ENCODE measurements at places on chromosomes 7 and 10.

DNA sequence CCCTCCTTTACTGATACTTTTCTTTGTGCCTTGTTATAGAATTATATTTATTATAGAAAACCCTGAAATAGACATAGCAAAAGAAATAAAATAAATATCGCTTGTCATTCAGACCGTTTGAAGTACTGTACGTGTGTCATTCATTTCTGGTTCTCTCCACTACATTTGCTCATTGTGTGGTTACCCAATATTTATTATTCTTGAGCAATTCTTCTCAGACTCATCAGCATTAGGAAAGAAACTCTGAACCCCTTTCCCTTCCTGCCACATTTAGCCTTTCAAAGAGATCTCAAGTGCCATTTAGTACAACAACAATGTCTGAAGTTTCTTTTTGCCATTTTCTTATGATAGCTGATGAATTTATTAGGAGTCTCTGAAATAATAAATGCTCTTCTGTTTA lies 154.1 kb downstream of the KIAA1217 start:
- DNase-seq, result no peak

DNA sequence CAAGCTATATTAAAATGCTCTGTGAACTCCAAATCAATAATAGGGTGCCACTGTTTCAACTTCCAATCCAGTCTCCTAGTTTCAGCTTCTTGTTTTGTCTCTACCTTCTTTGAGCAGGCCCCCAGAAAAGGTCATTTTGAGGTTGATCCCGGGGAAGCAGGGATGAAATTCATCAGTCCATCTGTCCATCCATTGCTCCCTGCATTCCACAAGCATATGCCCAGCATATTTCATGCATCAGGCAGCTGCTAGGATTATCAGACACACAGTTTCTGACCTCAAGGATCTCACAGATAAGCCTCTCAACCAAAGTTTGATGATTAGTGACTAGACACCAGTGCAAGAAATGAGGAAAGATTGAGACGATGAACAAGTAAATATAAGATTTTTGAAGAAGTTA lies 186.6 kb upstream of the PDE1C start:
- no peak for DNase-seq

GRCh38 chr10:21114683-21115082 lies 217.6 kb upstream of the NEBL start:
- DNase-seq, result no peak

GRCh38 chr10:11691319-11691755 lies 50.8 kb upstream of the ECHDC3 start:
- no peak for DNase-seq

DNA sequence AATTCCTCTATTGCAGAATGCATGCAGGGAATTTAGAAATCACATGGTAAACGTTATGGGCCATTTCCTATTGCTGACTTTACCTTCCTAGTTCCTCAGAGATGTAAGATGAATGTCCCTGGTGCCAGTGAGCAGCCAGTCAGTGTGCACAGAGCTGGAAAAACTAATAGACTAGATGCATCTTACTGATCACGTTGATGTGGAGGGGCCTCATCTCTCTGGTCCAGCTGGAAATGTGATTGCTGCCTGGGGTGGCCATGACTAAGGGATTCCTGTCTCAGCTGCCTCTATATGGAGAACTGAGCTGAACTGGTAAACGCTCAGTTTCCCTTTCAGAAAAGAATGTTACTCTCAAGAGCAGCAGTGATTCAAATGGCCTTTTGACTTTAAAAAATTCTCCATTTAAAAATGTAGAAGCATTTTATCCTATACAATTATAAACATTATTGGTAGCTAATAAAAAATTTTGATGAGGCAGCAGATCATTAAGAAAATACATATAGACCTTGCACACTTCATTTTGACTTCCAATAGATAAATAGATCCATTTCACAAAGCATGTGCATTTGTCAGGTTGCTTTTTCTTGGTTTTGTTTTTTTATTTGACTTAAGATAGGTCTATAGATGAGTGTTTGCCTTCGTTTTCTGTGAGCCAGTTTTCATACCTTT lies 80.5 kb upstream of the INSYN2A start:
- no peak for DNase-seq

DNA sequence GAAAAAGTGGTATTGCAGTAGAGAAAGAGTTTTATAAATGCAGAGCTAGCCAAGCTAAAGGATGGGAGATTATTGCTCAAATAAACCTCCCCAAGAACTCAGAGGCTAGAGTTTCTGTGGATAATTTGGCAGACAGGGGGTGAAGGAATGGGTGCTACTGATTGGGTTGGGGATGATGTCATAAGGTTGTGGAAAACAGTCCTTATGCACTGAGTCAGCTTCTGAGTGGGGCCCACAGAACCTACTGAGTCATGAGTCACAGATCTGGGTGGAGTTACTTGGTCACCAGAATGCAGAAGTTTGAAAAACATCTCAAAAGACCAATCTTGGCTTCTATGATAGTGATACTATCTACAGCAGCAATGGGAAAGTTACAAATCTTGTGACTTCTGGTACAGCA lies 1146.7 kb downstream of the TYW1 start:
- DNase-seq, result no peak

GRCh38 chr10:89207181-89207800 lies at the start of gene CH25H:
TSS of gene CH25H (minus strand) at chr10:89207317. CDS start at chr10:89207292, 25 bp downstream.
- DNase-seq, result peak; percentile 34

GRCh38 chr7:87318741-87319140 lies 26.7 kb upstream of the CROT start:
- no peak for DNase-seq

GRCh38 chr7:137692399-137692798 lies 154.4 kb downstream of the DGKI start:
- DNase-seq, result no peak

GRCh38 chr7:7720193-7720592 lies 1.8 kb upstream of the RPA3 start:
- DNase-seq, result no peak

GRCh38 chr10:92238586-92239098 lies 52.2 kb downstream of the CPEB3 start:
- DNase-seq, result peak; percentile 39

- no peak for DNase-seq
Observed at GRCh38 chr7:26627891-26628341, 236.5 kb downstream of the SKAP2 start.

GRCh38 chr7:155701972-155702544 lies 57.6 kb downstream of the RBM33 start:
- no peak for DNase-seq

- no peak for DNase-seq
Observed at GRCh38 chr7:34849986-34850385, 187.3 kb downstream of the DPY19L1 start.

Data from Caco-2 (cell line).